ENCODE measurements at places on chromosomes 12 and 14. TPM values are rescaled to one million over a fixed set of nuclear protein-coding genes. Genes with fewer than 3 reads are reported as not detected.

PRIMA1 gene
- total RNA-seq, result 8.2 TPM

DNA sequence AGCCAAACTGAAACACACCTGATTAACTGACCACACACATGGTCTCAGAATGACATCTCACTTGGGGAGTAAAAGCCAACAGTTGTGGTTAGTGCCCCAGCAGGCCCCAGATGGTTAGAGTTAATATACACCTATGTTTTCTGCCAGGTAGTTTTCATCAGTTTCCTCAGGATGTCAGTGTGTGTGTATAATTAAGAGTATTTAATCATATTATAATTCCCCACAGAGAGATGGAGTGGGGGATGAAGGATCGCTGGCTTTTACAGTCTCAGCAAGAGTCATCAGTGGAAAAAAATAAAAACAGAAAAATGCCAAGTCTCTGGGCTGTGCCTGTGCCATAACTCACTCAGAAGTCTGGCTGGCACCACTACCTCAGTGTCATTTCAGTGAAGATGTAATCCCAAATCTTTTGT is 412.5 kb downstream of the ZFP36L1 start:
- no peak for DNase-seq

- DNase-seq, result peak; percentile 9
These were observed 171.9 kb downstream of the RGS6 start for GRCh38 chr14:72104011-72104613.

GRCh38 chr12:56929780-56930179 is 4.4 kb downstream of the SDR9C7 start:
- DNase-seq, result no peak

CYP46A1 gene
- total RNA-seq, result 0.75 TPM

GRCh38 chr14:104192146-104192882 is 53.9 kb downstream of the KIF26A start:
- no peak for DNase-seq

INF2 gene
- total RNA-seq, result 191 TPM

DNA sequence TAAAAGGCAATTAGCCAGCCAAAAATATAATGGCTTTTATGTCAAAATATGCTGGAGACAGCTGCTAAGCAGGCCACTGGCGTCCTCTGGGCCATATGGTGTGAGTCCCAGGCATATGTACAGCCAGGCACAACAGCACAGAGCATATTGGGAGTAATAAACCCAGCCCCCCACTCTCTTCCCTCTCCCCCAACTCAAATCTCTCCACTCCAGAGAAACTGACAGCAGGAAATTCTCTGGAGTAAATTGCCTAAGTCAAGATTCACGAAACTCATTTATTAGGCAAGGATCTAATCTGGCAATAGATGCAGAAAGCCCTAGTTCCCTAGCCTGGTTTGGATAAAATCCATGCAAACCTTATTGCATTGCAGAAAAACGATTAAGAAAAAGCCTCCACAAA is 147.9 kb upstream of the SEL1L start:
- no peak for DNase-seq

DNA sequence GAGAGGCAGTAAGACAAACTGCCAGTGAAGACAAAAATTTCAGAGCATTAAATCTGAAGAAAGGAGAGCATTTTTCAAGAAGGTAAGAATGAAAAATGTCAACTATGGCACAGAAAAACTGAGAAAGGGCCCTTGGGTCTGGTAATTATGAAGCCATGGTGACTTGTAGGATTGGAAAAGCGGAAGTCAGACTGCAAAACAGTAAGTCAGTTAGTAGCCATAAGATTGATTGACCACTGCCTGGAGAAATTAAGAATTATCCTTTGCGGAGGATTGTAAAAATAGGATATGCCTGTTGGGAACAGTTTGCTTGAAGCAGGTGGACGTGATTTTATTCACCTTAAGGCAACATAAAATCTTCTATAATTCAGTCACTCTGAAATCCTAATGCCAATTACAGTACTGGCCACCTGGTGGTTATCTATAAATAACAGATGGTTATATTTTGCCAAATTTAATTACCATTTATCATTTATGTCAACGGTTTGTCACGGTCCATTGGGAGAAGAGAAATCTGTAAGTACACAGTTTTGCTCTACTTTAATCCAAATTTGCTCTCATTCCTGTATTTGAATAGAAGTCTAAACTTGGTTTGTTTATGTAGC is 127.1 kb upstream of the CNTN1 start:
- DNase-seq, result no peak

SMIM41 gene
- 0.80 TPM for total RNA-seq

ITPR2 gene
- 29.8 TPM for total RNA-seq

GRCh38 chr12:68163560-68164081 is 4.1 kb upstream of the IFNG start:
- no peak for DNase-seq

AKAP6 gene
- total RNA-seq, result 12.7 TPM

CLEC6A gene
- total RNA-seq, result not detected

NT5DC3 gene
- 71.4 TPM for total RNA-seq

DNA sequence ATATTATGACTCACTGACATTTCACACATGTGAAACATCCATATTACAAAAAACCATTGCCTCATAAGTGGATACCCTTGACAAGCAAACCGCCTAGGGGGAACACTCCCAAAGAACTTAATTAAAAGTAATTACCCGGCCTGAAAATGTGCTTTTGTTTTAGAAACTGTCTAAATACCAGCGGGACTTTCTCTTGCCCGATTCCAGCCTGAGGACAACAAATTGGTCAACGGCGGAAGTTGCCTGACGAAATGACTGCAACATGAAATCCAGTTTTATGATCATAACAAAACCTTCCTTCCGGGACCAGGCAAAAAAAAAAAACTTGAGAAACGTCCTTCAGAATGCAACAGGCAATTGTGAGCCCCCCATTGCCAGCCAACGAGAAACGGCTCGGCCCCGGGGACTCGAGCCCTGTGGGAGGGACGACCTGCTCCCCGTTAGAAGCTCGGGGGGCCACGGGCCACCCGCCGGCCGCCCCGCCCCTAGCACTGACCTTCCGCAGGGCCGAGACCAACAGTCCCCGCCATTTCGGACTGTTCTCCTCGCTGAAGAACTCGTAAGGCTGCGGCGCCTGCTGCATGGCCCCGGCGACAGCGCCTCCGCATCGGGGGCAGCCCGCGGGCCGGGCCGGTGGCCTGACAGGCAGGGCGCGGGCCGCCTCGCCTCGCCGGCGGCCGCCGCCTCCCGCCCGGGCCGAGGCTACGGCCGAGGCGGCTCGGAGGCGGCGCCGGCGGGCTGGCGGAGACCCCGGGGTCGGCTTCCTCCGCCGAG is 490 bp downstream of the SOS2 start:
- DNase-seq, result peak; percentile 58

DNA sequence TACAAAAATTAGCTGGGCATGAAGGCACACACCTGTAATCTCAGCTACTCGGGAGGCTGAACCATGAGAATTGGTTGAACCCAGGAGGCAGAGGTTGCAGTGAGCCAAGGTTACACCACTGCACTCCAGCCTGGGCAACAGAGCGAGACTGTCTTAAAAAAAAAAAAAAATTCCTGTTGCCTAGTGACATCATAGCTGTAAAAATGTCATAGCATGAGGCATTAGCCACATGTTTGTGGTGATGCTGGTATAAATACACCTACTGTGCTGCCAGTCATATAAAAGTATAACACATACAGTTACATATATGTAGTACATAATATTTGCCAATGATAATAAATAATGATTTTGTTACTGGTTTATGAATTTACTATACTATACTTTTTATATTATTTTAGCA is 22.2 kb downstream of the SLC41A2 start:
- no peak for DNase-seq

DNA sequence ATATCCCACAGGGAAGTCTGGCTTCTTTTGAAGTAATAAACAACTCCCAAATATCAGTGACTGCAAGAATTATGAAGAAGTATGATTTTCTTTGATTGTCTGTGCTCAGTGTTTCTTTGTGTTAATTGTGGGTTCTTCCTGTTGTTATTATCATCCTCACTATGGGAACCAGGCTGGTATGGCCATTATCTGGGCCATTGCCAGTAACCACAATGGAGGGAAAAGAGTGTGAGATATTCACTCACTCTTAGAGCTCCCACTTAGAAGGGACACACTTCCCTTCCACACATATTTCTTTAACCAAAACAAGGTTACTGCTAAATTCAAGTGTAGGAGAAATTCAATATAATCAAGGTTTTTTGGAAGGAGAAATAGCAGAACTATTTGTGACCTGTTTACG is 503.7 kb downstream of the SLC6A15 start:
- no peak for DNase-seq

DNA sequence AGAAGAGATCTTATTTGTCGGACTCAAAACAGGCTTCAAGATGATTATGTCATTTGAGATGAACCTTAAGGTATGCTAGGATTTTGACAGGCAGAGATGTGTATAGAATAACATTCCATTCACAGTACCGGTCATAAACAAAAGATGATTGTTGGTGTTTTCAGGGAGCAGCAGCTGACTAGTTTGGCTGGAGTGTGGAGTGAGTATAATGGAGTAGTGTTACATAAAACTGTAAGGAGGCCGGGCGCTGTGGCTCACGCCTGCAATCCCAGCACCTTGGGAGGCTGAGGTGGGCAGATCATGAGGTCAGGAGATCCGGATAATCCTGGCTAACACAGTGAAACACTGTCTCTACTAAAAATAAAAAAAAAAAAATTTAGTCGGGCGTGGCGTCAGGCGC is 23.9 kb downstream of the SERPINA10 start:
- DNase-seq, result no peak

DNA sequence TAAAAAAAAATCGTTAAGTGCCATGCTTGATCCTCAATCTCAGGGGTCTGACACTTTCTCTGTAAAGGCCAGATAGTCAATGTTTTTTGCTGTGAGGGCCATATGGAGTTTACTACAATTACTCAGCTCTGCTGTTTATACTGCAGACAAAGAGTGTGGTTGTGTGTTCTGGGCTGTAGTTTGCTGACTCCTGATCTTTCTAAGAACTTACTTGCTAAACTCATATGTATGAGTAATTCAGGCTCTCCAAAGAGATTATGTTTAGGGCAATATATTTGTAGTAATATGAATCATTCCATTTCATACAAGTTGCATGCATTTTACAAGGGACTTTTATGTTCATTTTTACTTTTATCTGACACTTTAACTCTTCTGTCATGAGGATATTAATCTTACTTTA is 188.2 kb downstream of the TMTC2 start:
- no peak for DNase-seq

RTN1 gene
- total RNA-seq, result not detected

- no peak for DNase-seq
These were observed 241.1 kb downstream of the SPTSSA start for GRCh38 chr14:34220921-34221320.

OR6C2 gene
- total RNA-seq, result not detected
